AG04450 (cell line): ENCODE measurements at places on chromosomes 3 and 15. TPM values are rescaled to one million over a fixed set of nuclear protein-coding genes. Genes with fewer than 3 reads are reported as not detected.

- no peak for DNase-seq
Observed at GRCh38 chr3:165768680-165769079, 68.5 kb downstream of the BCHE start.

DNA sequence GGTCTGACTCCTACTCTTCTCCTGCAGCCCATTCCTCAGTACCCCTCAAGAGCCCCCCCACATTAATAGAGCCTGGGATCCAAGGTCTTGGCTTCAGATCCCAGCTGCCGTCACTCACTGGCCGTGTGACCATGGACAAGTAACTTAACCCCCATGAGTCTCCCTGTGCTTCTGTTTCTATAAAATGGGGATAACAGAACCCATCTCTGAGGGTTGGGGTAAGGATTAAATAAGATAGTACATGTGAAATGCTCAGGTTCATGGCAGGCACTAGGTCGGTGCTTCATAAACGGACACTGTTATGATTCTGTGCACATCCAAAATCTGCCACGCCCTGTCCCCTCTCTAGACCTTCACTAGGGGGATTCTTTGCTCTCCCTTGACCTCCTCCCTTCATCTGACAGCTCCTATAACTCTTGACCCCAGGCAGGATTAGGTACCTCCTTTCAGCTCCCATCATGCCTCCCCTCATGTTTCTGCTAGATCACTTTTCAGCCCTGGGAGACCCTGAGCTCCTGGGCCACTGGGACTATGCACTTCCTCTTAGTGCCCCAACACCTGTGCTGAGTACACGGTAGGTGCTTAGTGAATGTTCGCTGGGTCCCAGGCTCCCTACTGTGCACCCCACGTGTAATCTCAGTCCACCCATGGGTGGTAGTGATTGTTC lies 1.5 kb downstream of the CAND2 start:
- no peak for DNase-seq

GRCh38 chr3:131047582-131047981 lies 20.9 kb downstream of the NEK11 start:
- no peak for DNase-seq

- no peak for DNase-seq
Observed at GRCh38 chr3:120021523-120021922, 72.7 kb downstream of the GSK3B start.

GRCh38 chr3:5232570-5232969 lies 45.1 kb downstream of the EDEM1 start:
- DNase-seq = no peak

GRCh38 chr3:32601722-32602121 lies 31.1 kb upstream of the DYNC1LI1 start:
- no peak for DNase-seq

- DNase-seq = no peak
Observed at GRCh38 chr3:175777495-175777894, 918.4 kb downstream of the NAALADL2 start.

- DNase-seq = no peak
Observed at GRCh38 chr15:40322531-40323238, 807 bp upstream of the INAFM2 start.

DNA sequence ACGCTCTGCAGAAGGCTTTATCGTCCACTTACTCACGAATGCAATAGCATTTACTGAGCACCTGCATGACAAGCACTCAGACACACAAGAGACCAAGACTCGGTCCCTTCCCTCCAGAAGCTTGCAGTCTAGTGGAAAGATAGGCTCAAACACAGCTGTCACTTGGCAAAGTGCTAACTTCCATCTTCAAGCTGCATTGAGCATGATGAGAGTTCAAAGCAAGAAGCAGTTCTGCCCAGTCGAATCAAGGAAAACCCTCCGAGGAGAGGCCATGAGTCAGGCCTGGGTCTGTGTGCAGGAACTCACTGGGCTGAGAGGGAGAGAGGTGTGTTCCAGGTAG lies 51.5 kb downstream of the C3orf20 start:
- DNase-seq = no peak

GRCh38 chr3:10693457-10693856 lies 122.6 kb upstream of the SLC6A11 start:
- DNase-seq = no peak

GRCh38 chr3:126134219-126134975 lies 46.0 kb downstream of the ALDH1L1 start:
- peak; percentile 8 for DNase-seq

- DNase-seq = peak; percentile 50
Observed at GRCh38 chr15:44712346-44713005, 1.2 kb downstream of the B2M start.

ARGFX gene
- polyA plus RNA-seq = not detected in 2 replicates

ZNF662 gene
- 1.3 TPM in 2 replicates for polyA plus RNA-seq

GNB4 gene
- polyA plus RNA-seq = 71.6 and 88.5 TPM in 2 replicates

SMCO1 gene
- polyA plus RNA-seq = not detected in 2 replicates

CCR5 gene
- not detected in 2 replicates for polyA plus RNA-seq

DTWD1 gene
- 44.0 and 65.4 TPM in 2 replicates for polyA plus RNA-seq

FNDC3B gene
- 39.5 and 59.0 TPM in 2 replicates for polyA plus RNA-seq

STRIT1 gene
- not detected in 2 replicates for polyA plus RNA-seq

KATNBL1 gene
- polyA plus RNA-seq = 25.2 and 46.6 TPM in 2 replicates

PLSCR5 gene
- not detected in 2 replicates for polyA plus RNA-seq

SPINT1 gene
- 0.87 and 0.94 TPM in 2 replicates for polyA plus RNA-seq

PBRM1 gene
- 31.3 and 40.6 TPM in 2 replicates for polyA plus RNA-seq
